ENCODE measurements at places on chromosomes 2 and 18. TPM values are rescaled to one million over a fixed set of nuclear protein-coding genes. Genes with fewer than 3 reads are reported as not detected.

CAPN14 gene
- not detected for polyA plus RNA-seq

GALNT3 gene
- polyA plus RNA-seq, result 0.40 TPM

DNA sequence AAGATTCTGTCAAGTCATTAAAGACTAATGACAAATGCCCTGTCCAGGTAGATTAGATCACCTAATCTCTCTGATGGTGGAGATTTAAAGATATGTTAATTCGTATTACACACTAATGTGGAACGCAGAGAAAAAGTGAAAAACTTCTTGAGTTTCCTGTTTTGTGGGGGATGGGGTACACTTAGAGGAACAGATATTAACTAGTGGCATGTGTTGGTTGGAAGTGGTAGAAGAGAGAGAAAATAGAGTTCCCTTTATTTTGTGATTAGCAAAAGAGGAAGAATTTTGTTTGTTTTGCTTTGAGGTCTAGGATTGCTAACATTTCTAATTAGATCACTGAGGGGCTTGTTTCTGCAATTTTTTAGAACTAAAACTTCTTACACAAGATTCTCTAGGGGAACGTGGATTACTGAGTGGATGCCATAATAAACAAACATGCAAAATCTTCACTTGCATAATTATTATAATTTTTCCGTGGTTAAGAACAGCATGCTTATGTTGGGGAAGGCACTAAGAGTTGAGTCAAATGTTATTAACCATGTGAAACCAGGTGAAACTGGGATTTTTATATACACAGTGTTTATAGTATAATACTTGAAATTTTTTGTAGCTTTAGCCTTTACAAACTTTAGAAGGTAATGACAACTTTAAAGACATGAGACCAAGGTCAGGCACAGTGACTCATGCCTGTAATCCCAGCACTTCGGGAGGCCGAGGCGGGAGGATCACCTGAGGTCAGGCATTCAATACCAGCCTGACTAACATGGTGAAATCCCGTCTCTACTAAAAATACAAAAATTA is 97.4 kb upstream of the STK17B start:
- no peak for DNase-seq

GRCh38 chr2:20334605-20335203 is 15.9 kb downstream of the PUM2 start:
- peak; percentile 20 for DNase-seq

GRCh38 chr2:86603905-86604304 is 19.8 kb downstream of the RNF103 start:
- no peak for DNase-seq

DNA sequence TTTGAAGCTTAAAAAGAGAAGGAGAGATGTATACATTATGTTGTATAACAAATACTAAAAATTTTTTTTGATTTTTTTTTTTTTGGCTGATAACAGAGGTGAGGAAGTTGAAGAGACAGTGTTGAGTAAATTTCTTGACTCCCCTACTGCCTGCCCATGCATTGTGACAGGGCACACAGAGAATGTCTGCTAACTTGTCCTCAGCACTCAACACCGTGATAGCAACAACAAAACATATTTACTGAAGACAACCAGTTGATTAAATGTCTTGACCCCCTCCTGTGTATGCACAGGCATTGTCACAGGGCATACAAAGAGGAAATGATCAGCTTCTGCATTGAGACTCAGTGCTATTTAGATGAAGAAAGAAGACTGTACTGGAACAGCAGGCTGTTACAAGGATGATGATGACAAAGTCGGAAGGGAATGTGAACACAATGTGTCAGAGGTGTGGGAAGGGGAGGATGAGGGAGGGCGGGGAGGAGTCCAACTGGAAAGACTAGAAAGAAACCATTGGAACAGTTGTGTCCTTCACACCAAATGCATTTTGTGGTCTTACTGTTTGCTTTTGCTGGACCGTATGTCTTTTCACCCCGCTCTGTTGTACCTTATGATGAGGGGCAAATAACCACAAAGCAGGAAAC is 89.5 kb downstream of the CERS6 start:
- peak; percentile 93 for DNase-seq

GRCh38 chr2:2180446-2180845 is 150.6 kb downstream of the MYT1L start:
- DNase-seq, result no peak

DNA sequence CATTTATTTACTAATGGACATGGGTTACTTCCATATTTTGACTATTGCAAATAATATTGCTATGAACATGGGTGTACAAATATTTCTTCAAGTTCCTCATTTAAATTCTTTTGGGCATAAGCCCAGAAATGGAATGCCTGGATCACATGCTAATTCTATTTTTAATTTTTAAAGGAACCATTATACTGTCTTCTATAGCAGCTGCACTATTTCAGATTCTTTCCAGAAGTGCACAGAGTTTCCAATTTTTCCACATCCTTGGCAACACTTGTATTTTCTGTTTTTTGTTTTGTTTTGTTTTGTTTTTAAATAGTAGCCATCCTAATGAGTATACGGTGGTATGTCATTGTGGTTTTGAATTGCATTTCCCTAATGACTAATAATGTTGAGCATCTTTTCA is 8.5 kb upstream of the RALBP1 start:
- DNase-seq, result peak; percentile 7

GRCh38 chr2:100234141-100234540 is 88.2 kb downstream of the LONRF2 start:
- DNase-seq, result peak; percentile 42

DNA sequence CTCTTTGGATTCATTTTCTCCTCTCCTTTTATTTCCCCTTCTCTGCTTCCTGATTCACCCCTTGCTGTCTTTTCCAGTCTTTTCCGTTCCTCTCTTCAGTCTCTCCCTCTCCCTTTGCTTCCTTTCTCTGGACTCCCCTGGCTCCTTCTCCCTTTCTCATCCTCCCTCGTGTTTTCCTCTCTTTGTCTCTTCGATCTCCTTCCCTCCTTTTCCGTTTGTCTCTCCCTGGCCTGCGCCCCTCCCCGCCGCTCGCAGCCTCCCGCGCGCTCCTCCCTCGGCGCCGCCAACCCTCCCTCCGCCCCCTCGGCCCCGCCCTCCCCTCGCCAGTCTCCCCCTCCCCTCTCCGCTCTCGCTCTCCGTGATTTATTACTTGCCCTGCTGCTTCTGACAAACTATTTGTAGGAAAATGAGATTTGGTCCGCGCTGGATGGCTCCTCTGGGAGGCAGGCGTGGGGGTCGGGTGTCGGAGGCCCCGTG is 46.0 kb upstream of the PAX8 start:
- DNase-seq, result peak; percentile 84
